Right renal pelvis (tissue), 4 donors: ENCODE measurements at places on chromosomes 7 and 10.

- no peak for DNase-seq
Observed at GRCh38 chr7:157079116-157079515, 59.6 kb upstream of the UBE3C start.

GRCh38 chr10:128522551-128523308 is 396.5 kb upstream of the MKI67 start:
- DNase-seq = no peak

- no peak for DNase-seq
Observed at GRCh38 chr10:77562742-77563141, 74.9 kb downstream of the KCNMA1 start.

GRCh38 chr7:155995183-155995612 is 182.9 kb upstream of the SHH start:
- no peak for DNase-seq

DNA sequence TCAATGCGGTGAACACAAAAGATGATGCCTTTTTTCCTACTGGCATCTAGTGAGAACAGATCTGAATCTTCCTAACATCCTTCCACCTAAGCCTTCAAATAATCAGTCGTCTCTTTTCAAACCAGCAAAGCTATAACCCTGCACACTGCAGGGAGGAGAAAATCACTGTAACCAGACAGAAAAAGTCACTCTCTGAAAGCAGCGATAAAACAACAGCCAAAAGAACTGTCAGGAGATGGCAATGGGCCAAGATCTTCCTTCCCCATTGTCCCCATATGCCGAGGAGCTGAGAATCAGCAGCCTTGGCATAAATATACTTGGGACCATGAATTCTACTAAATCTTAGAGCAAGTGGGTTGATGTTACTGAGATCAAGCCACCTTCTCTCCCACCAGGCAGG is 13.1 kb downstream of the FZD9 start:
- DNase-seq = no peak

DNA sequence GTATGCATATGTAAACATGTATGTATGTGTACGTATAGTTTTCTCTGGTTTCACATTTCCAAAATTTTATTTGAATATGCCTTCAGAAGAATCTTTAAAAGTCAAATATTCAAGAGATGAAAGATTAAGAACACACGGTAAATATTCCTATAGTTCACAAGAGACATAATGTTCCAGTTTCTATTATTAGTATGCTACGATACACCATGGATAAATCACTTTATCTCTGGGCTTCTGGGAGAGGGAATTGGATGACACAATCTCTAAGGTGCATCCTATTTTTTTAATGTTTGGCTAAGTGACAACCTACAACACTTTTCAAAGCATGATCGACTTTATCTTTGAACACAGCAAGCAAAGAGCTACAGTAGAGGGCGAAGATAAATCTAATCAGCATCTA is 13.8 kb downstream of the TM9SF3 start:
- no peak for DNase-seq

- no peak for DNase-seq
Observed at GRCh38 chr7:107971613-107972012, 31.3 kb downstream of the LAMB1 start.

GRCh38 chr7:1536743-1537534 is 6.4 kb downstream of the MAFK start:
- DNase-seq = peak; percentile 82
